NCI-H524 treated with DMSO at 0.1 percent for 48 hours (cell line): ENCODE measurements at places on chromosomes 1 and 21.

- DNase-seq = no peak
These were observed 144.9 kb upstream of the HP1BP3 start for GRCh38 chr1:20931930-20932436.

- no peak for DNase-seq
These were observed 59.6 kb downstream of the SELENOF start for GRCh38 chr1:86854352-86854751.

DNA sequence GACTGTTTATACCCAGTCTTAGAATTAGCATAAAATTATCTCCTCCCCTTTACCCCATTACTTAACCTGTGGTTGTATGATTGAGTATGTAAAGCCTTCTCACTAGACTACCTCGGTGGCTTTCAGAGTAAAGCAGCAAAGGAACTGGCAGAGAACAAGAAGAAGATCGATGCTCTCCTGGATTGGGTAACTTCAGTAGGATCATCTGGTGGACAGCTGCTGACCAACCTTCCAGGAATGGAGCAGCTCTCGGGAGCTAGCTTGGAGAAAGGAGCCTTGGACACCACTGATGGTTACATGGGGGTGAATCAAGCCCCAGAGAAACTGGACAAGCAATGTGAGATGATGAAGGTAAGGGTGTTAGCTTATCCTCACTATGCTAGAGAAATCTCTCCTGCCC is 138.6 kb upstream of the BMP8A start:
- DNase-seq = no peak

DNA sequence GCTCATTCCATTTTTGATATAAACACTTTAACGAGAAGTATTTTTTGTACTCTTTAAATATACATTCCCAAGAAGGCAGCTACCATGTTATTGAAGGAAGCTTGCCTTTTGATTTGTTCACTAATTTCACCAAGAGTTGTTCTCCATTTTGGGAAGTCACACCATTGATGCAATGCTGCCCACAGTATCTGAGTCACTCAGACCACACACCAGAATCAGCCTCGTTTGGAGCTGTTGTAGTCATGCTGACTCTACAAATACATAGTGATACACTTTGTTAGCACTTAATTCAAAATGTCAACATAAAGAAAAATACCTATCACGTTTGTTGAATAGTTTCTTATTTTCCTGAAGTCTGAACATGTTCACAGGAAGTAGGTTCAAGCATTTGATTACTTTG is 78.7 kb downstream of the PAPPA2 start:
- DNase-seq = no peak

GRCh38 chr21:39721885-39722284 is 23.1 kb upstream of the IGSF5 start:
- no peak for DNase-seq

GRCh38 chr1:35923791-35924221 is 7.1 kb upstream of the AGO3 start:
- no peak for DNase-seq

DNA sequence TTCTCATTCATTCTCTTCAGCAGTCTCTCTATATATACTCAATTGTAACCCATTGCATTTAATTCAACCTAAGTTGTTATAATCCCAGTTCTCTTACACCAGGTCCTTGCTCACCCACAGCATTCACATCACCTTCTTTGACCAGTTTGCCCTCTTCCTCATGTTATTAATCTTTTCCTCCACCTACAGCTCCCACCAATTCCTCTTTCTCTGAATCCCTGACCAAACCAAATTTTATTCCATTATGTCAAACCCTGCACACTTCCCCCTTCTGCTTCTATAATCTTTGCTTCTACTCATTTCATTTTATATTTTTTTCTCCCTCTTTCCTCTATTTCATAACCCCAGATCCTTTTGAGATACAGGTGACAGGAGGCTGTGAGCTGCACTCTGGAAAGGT is 1.4 kb downstream of the CD1A start:
- no peak for DNase-seq

GRCh38 chr21:39098696-39099200 is 84.5 kb downstream of the PSMG1 start:
- no peak for DNase-seq

DNA sequence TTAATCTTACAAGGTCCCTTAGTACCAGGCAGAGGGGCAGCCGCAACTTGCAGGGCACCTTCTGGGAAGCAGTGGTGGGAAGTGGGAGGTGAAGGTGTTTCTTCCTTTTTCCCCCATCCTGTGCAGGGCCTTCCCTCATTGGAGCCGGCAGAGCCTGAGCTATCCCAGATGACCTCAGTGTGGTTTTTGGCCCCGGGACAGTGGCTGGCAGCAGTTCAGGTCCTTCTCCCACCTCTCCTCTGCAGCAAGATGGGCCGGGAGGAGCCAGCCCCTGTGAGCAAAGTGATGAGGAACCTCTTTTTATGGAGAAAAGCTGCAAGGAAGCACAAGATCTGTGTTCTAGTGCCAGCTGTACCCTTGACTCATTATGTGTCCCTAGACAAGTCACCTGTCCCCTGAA is 6.8 kb downstream of the PFKFB2 start:
- DNase-seq = no peak
